ENCODE measurements at places on chromosomes 7 and 10. TPM values are rescaled to one million over a fixed set of nuclear protein-coding genes. Genes with fewer than 3 reads are reported as not detected.

DNA sequence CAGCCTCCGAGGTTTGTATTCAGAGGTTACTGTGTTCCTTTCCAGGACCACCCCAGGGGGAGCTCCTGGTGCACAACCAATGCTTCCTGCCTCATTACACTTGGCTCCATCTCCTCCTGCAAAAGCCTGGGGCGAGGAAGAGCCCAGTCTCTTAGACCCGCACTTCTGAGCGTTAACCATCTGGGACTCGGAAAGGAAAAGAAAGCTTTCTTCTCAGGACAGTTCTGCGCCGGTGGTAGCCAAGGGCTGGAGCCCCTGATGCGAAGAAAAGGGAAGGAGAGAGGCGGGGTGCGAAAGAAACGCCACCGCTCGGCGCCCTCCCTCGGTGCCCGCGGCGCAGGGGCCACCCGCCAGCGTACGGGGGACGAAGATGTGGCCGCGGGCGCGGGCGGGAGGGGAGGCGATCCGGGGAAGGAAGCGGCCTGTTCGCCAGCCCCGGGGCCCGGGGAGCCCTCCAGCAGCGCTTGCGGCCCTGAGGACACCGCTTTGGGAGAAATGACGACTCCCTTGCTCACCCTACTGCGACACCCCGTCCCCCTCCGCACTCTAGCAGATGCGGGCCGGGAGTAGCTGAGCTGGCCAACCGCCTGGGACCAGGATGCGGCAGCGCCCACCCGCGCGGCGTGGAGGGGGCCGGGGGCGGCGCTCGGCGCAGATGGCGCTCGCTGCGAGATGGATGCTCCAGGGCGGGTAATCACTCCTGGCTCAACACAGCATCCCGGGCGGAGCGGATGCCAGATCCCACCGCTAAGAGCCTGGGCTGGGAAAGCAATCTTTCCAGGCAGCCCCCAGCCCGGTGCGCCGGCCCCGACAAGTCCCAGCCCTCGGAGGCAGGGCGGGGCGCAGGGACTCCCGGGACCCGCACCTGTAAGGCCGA lies 1.3 kb downstream of the NRCAM start:
- no peak for DNase-seq
- H3K27me3 ChIP-seq, result peaks cover 20% of the 10 kb centered on the region
- H3K36me3 ChIP-seq, result no peaks in the 10 kb centered on the region
- H3K4me1 ChIP-seq, result no peaks in the 10 kb centered on the region

DNA sequence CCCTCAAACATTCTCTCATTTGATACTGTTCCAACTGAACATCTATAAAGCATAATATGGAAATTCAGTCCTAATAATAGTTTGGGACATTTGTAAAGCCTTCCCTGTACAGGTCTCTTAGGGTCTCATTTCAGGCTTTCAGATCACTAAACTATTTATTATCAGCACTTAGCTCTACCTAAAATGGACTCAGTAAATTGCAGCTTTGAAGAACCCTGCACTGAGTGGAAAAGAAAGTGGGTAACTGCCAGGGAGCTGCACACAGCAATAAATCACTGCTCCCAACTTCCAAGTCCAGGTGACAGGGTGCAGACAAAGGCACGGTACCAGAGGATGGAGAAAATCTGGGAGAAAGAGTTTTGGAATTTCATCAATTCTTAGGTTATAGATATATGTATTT lies 164.9 kb upstream of the AOAH start:
- peaks cover 33% of the 10 kb centered on the region for H3K36me3 ChIP-seq
- H3K4me1 ChIP-seq, result no peaks in the 10 kb centered on the region
- no peak overlapping the region for H3K27ac ChIP-seq
- H3K4me3 ChIP-seq, result no peak overlapping the region
- H3K27me3 ChIP-seq, result no peaks in the 10 kb centered on the region

DNA sequence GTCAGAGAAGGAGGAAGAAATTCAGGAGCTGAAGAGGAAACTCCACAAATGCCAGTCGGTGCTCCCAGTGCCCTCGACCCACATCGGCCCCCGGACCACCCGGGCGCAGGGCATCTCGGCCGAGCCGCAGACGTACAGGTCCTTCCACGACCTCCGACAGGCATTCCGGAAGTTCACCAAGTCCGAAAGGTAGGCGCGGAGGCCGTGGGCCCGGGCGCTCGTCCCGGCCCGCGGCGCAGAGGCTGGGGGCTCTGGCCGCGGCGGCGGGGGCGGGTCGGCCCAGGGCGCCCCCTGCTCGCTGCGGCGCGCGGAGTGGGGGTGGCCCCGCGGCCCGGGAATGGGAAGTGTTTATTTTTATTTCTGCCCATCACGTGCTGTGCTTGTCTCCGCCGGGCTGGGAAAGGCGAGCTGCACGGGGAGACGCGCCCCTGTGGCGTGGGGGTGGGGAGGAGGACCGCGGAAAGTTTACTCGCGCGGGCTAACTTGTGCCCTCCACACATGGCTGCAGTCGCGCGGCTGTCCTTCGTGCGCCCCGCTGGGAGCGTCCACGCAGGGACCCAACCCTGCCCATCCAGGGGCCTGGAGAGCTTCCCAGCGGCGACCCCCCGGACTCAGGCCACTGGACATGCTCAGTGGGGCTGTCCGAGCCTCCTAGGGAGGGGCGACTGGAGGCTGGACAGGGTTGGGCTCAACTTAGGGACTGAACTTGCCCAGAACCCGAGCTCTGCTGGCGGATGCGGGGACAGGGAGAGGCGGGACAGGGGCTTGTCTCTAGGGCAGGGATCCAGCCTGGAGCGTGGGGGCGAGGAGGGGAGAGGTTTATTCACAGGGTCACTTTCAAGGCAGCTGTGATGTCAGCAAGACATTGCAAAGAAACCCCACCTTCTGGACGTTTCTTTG lies 82.6 kb upstream of the PRKG1 start:
- no peak overlapping the region for H3K4me3 ChIP-seq
- H3K27me3 ChIP-seq, result peaks cover 4% of the 10 kb centered on the region
- DNase-seq, result no peak
- no peak overlapping the region for H3K27ac ChIP-seq

- no peak overlapping the region for H3K4me3 ChIP-seq
- DNase-seq, result no peak
- H3K27ac ChIP-seq, result no peak overlapping the region
- H3K27me3 ChIP-seq, result no peaks in the 10 kb centered on the region
Measured at GRCh38 chr7:305410-306151, 15.6 kb downstream of the FOXL3 start.

Gene ATOH7
- not detected for total RNA-seq

Gene DNTT
- not detected for total RNA-seq

Gene GDF2
- not detected for total RNA-seq

Gene PIK3AP1
- total RNA-seq, result 142 TPM

DNA sequence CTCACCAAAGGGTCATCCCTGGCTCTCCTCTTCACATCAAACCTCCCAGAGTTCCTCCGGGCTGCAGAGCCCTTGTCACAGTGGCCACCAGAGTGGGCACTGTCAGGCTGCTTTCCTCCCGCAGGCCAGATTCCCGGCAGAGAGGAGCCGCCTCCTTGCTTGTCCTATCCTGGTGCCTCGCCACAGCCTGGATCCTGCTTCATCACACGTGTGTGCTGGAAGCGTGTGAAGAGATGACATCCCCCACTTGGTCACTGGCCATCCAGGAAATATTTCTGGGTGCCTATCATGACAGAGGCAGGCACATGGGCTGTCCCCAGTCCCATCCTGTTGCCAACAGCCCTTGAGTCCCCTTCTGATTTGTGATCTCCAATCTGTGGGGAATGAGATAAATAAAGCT lies 15.0 kb downstream of the INSIG1 start:
- no peak overlapping the region for H3K27ac ChIP-seq
- no peaks in the 10 kb centered on the region for H3K4me1 ChIP-seq
- no peak overlapping the region for H3K4me3 ChIP-seq
- peaks cover 4% of the 10 kb centered on the region for H3K36me3 ChIP-seq

GRCh38 chr7:157635669-157636068 lies 298.9 kb downstream of the DNAJB6 start:
- no peak overlapping the region for H3K27ac ChIP-seq
- no peaks in the 10 kb centered on the region for H3K4me1 ChIP-seq
- H3K27me3 ChIP-seq, result no peaks in the 10 kb centered on the region
- no peaks in the 10 kb centered on the region for H3K36me3 ChIP-seq
- H3K4me3 ChIP-seq, result no peak overlapping the region

DNA sequence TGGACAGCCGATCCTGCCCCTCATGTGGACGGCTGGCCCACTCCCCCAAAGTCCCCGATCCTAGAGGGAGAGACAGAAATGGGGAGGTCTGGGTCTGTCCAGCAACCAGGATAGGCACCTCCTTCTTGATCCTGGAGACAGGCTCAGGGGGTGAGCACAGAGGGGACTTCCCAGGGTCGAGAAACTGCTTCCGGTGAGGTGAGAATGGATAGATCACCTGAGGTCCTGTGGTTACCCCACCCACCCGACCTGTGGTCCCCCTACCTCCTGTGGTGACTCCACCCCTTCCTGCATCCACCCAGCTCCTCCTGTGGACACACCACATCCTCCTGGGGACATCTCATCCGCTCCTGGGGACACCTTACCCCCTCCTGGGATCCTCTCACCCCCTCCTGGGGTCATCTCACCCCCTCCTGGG lies 27.4 kb upstream of the RASGEF1A start:
- no peaks in the 10 kb centered on the region for H3K4me1 ChIP-seq
- no peak overlapping the region for H3K4me3 ChIP-seq
- no peaks in the 10 kb centered on the region for H3K27me3 ChIP-seq
- no peak overlapping the region for H3K27ac ChIP-seq

Gene TSPAN15
- total RNA-seq, result 3.3 TPM

- H3K27ac ChIP-seq, result no peak overlapping the region
- peaks cover 4% of the 10 kb centered on the region for H3K4me1 ChIP-seq
- no peaks in the 10 kb centered on the region for H3K36me3 ChIP-seq
- no peak for DNase-seq
- no peaks in the 10 kb centered on the region for H3K27me3 ChIP-seq
- no peak overlapping the region for H3K4me3 ChIP-seq
Measured at GRCh38 chr10:80441831-80442230, 12.3 kb upstream of the TSPAN14 start.

- DNase-seq, result no peak
- H3K27ac ChIP-seq, result no peak overlapping the region
- no peak overlapping the region for H3K4me3 ChIP-seq
- H3K36me3 ChIP-seq, result no peaks in the 10 kb centered on the region
- H3K27me3 ChIP-seq, result no peaks in the 10 kb centered on the region
Measured at GRCh38 chr10:44706745-44707144, 204.4 kb upstream of the TMEM72 start.

- no peak for DNase-seq
- peaks cover 24% of the 10 kb centered on the region for H3K27me3 ChIP-seq
- H3K36me3 ChIP-seq, result no peaks in the 10 kb centered on the region
- H3K4me3 ChIP-seq, result no peak overlapping the region
Measured at GRCh38 chr7:47582764-47583738, 1.1 kb upstream of the TNS3 start.

DNA sequence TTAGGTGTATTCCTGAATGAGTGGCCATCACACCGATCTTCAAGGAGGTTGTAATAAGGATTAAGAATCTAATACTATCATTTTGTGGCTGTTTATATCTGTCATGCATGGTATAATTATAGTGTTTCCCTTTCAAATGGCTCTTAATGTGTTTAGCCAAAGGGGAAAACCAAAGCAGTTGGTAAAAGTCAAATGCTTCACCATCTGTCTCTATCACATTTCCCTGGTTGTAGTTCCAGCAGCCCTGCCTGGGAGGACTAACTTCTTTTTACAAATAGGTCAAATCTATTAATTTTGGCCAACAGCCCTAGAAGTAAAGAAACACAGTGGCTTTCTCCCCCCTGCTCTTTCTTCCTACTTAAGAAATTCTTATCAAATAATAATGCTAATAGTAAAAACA lies 56.7 kb downstream of the ZNF365 start:
- H3K4me1 ChIP-seq, result peaks cover 6% of the 10 kb centered on the region
- H3K27ac ChIP-seq, result no peak overlapping the region
- no peaks in the 10 kb centered on the region for H3K36me3 ChIP-seq
- H3K4me3 ChIP-seq, result no peak overlapping the region
- H3K27me3 ChIP-seq, result no peaks in the 10 kb centered on the region

DNA sequence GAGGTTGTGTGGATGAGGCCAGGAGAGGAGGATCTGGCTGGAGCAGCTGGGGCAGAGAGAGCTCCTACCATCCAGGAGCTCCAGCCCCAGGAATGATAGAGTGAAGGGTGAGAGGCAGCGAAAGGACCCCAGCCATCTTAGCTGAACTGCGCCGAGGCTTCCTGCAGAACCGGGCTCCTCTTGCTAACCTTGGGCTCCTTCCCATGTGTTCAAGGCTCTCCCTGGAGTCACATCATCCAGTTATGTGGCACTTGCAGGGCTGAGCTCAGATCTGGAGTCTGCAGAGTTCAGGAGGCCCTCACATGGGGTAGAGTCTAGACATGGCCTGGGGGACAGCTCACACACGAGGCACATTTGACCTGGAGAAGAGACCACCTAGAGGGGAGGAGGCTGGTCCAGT lies 225.0 kb upstream of the ZNF32 start:
- no peaks in the 10 kb centered on the region for H3K36me3 ChIP-seq
- DNase-seq, result no peak
- H3K4me1 ChIP-seq, result no peaks in the 10 kb centered on the region
- no peaks in the 10 kb centered on the region for H3K27me3 ChIP-seq

Measured in GM12878 (cell line).